ENCODE measurements at places on chromosomes 1 and 21. TPM values are rescaled to one million over a fixed set of nuclear protein-coding genes. Genes with fewer than 3 reads are reported as not detected.

DNA sequence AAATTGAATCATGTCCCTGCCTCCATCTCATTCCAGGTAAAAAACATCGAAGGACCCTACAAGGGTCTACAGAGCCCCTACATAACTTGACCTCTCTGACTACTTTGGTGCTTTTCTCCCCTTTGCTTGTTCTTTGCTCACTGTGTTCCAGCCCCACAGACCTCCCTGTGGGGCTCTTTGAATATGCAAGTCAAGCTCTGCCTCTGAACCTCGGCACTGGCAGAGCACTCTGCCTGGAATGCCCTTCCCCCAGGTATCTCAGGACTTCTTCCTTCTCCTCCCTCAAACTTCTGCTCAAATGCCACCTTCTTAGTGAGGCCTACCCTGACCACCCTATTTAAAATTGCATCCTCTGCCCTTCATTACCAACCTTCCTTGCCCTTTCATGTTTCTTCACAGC, 87.8 kb upstream of the CD34 start:
- H3K27me3 ChIP-seq: peaks cover 12% of the 10 kb centered on the region
- no peak overlapping the region for H3K27ac ChIP-seq
- DNase-seq: no peak
- H3K36me3 ChIP-seq: no peaks in the 10 kb centered on the region
- H3K4me3 ChIP-seq: no peak overlapping the region

GRCh38 chr1:160377585-160378206, 10.8 kb downstream of the NHLH1 start:
- H3K27ac ChIP-seq: no peak overlapping the region
- no peak for DNase-seq

Gene RNU1-3
- 2,232 TPM for total RNA-seq

Gene DYRK1A
- 86.1 TPM for total RNA-seq

Gene FCRL5
- total RNA-seq: 0.11 TPM

Gene PWP2
- total RNA-seq: 8.0 TPM
